ENCODE measurements at places on chromosomes 7 and 10.
A peak's percentile ranks its signal among the peaks of the same experiment; 100 is the strongest.

- no peak for DNase-seq
Observed at GRCh38 chr7:155816192-155816508, 3.9 kb upstream of the SHH start.

DNA sequence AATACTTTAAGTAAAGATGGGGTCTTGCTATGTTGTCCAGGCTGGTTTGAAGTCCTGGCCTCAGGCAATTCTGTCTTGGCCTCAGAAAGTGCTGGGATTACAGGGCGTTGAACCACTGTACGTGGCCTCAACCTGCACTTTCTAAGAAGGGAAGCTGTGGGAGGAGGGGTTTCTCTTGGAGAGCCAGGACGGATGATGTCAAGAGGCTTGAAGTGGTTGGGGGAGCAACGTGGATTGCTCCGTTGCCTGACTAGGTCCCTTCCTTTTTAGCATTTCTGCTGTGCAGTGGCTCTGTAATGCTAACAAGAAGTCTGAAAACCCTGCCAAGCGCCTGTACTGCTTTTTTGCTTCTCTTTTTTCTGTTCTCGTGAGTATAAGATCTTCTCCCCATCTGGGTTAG is 7.2 kb downstream of the BUD23 start:
- DNase-seq: no peak

GRCh38 chr7:131431289-131431688 is 103.6 kb downstream of the MKLN1 start:
- peak; percentile 53 for DNase-seq

DNA sequence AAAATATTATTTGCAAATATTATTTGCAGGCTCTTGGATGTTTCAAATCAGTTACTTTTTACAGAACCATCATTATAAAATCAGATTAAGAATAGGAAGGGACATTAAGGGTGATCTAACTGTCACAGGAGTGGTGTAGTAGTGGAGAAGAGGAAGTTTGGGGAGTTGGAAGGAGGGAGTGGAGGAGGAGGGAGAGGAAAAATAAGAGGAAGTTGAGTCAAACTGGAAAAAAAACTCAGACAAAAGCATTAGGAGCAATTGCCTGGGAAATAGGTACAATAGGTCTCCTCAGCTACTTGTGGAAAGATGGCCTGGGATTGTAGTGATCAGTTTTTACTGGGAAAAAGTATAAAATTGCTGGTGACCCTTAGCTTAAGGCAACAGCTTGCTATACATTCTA is 77.7 kb upstream of the GPR37 start:
- DNase-seq: no peak

- no peak for DNase-seq
Observed at GRCh38 chr10:92691591-92692079, 1.9 kb downstream of the HHEX start.

Measured in nucleus accumbens (tissue), 56 donors.